ENCODE measurements at places on chromosomes 1 and 21.

GRCh38 chr1:205229916-205230700 lies 2.4 kb downstream of the TMCC2 start:
- no peak for DNase-seq

GRCh38 chr1:95699149-95699953 lies 465.3 kb downstream of the RWDD3 start:
- no peak for DNase-seq

GRCh38 chr1:34019741-34020552 lies 145.1 kb downstream of the CSMD2 start:
- no peak for DNase-seq

DNA sequence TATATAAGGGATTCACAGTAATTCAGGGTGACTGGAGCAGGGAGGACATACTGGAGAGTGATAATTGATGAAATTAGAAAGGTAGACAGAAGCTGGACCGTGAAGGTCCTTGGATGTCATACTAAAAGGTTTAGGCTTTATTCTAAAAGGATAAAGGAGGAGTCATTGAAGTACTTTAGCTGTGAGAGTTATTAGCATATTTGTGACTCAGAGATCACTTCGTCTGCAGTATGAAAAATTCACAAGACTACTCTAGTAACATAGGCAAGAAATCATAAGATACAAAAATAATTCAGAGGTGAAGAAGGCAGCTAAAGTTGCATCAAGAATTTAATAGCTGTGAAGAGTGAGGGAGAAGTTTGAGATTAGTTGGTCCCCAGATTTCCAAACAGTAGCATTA lies 26.3 kb downstream of the KCNA3 start:
- DNase-seq = no peak

GRCh38 chr1:111855260-111855659 lies 99.6 kb downstream of the DDX20 start:
- no peak for DNase-seq

DNA sequence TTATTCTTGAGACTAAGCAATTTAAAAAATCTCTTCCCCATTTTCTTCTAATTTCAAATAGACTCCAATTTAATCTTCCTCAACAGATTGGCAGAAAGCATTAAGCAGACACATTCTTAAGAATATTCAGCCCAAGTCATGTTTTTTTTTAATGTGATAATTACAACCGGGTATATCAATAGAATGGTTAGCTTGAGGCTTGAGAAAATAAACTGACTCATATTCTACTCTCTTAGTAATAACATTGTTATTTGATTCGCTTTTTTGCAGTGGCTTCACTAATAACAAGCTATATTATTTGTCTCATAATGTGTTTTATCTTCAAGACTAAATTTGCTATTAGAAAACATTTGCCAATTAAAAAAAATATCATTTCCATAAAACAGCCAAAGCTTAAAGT lies 488.6 kb upstream of the RGS18 start:
- no peak for DNase-seq

GRCh38 chr1:19481826-19482398 lies 3.4 kb downstream of the CAPZB start:
- no peak for DNase-seq

DNA sequence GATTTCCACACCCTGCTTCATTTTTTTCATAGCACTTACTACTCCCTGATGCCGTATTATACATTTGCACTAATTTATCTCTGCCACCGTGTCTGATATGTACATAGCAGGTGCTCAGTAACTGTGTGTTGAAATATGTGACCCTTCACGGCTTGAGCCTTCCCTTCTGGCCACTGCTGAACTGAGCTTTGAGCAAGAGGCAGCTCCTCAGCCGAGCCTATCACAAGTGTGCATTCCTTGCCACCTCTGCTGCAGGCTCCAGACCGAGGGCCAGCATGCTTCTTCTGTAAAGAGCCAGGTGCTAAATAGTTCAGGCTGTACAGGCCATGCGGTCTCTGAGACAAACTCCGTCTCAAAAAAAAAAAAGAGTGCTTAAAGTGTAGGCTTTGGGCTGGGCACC lies 22.6 kb downstream of the PLEKHM2 start:
- no peak for DNase-seq

GRCh38 chr1:230385158-230385450 lies 41.0 kb downstream of the PGBD5 start:
- no peak for DNase-seq

DNA sequence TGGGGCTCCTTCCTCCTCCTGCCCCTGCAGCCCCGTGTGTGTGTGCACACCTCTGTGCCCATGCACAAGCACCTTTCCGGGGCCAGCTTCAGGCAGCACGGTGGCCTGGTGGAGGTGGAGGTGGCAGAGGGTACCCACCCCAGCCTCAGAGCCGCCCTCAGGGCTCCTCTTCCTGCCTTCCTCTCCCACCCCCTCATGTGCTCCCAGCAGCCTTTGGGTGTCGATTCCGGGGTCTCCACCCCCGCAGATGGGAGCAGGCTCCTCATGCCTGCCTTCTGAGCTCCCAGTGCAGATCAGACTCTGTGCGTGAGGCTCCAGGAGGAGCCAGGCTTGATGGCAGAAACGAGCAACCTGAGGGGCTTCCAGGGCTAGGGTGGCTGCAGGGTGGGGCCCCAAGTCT lies 29.2 kb upstream of the PLCH2 start:
- no peak for DNase-seq

- DNase-seq = peak; percentile 12
These were observed 856 bp downstream of the NRDC start for GRCh38 chr1:51877434-51878307.

DNA sequence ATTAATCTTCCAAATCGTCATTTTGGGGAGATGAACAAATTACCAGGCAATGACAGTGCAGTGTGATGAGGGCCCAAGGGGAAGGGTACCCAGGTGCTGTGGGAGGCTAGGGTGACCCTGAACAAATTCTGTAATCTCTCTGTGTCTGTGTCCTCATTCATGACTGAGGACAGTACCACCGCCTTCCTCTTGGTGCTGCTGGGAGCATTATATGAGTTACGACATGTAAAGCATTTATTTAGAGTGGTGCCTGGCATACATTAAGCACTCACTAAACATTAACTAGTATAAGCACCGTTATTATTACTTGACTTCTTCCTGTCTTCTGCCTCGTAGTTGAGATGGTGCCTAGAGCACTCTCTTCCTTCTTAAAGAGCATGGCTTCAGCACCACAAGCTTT lies 468.2 kb upstream of the VAMP3 start:
- DNase-seq = no peak

- DNase-seq = no peak
These were observed 115.5 kb downstream of the KCNK2 start for GRCh38 chr1:215198021-215198420.

GRCh38 chr1:36582066-36582755 lies 99.5 kb upstream of the CSF3R start:
- no peak for DNase-seq

DNA sequence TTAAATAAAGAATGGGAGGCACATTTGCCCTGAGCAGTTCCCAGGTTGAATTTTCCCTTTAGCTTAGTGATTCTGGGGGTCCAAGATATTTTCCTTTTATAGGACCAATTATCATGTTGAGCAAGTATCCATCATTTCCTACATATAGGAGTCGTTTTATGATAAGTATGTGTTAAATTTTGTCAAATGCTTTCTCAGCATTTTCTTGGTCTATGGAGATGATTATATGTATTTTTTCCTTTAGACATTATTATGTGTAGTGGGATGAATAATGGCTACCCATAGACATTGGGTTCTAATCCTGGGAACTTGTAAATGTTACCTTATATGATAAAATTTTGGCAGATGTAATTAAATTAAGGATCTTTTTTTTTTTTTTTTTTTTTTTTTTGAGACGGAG lies 128.7 kb downstream of the LMO4 start:
- DNase-seq = no peak

DNA sequence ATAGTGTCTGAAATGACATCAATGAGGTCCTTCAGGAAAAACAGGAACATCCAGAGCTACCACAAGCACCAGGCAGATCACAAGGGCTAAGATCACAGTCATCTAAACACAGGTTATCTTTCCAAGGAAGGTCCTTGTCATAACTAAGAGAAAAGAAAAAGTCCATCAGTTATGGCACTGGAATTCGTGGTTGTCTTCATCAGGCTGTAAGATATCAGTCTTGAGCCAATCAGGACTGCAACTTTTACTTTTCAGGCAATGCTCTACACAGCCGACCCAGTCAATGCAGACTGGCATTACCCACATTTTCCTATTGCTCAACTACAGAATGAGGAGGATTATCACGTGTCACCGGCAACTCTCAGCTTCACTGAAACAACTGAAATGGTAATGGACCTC lies 26.4 kb downstream of the SORT1 start:
- peak; percentile 48 for DNase-seq

DNA sequence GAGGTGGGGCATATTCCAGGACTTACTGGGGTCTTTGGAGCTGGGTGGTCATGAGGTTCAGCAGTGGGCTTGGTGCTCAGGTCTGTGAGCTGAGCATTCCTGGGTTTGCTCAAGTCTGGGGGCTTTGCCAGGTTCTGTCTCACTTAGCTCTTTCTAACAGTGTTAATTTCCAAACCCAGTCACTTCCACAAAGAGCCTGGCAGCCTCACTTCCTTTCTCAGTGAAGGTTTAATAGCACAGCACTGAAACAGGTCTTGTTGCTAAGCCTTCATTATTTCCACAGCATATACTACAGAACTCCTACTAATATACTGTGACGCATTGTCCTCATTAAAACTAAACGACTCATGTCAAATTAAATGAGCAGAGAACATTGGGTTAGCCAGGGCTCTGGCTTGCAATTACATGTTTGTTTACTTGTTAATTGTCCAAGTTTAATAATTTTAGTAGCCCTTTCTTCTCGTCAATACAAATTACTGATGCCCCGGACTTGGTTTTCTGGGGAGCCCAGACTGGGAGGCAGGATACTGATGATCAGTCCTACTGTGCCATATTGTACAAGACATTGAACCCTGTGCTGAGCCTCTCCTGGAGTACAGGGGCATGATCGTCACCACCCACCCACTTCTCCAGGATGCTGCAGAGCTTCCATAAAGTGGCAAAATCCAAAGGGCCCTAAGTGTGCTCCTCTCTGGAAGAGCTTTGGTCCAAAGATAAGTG lies 170.7 kb downstream of the IER5 start:
- DNase-seq = no peak

GRCh38 chr1:1439546-1440261 lies 4.2 kb downstream of the VWA1 start:
- no peak for DNase-seq

DNA sequence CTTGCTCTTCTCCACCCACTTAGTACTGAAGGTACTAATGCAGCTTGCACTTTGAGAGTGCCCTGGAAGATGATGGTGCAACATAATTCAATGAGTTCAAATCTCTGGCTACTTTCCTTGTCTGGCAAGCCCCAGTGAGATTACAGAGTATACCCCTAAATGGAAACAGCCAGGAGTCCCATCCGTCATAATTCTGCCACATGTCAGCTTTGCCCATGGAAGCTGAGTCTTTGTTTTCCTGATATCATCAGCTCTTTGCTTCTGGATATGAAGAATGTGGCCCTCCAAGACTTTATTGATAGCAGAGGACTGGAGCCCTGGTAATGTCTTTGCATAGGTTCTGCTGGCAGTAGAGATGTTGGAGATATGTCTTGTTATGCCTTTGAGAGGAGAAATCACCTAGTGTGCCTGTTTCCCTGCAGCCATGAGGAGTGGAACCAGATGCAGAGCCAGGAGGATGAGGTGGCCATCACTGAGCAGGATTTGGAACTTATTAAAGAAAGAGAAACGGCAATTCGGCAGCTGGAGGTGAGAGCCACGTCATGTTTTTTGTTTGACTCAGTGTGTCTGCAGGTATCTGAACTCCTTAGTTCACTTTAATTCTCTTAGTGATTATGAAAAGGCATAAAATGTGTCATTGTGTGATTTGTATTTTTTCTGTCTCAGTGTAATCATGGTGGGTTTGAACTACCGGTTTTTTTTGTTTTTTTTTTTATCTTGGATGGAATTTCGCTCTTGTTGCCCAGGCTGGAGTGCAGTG lies 18.7 kb upstream of the PPP1R8 start:
- DNase-seq = no peak

DNA sequence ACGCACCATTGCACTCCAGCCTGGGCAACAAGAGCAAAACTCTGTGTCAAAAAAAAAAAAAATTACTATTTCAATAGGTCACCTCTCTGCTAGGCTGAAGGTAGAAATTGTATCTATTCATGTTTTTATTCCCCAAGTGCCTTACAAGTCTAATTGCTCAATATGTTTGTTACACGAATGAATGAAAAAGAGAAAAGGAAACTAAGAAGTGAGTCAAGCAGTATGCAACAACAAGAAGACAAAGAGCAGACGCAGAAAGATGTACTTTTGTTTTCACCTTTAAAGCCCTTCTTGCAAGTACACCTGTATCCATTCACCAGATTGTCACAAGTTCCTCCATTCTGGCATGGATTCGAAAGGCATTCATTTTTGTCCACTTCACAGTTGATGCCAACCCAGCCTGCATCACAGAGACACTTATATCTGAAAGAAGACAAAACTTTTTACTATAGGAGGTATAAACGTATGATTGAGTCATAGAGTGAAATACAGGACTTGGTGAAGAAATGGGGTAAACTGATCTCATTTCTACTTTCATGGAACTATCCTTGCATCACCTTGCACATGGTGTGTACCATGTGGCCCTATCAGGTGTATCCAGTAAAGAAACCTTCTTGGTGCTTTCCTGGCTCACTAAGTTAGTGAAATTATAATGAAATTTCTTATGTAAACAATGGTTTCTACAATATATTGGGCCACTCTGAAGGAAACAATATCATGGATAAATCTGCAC lies 57.1 kb upstream of the ADAM30 start:
- DNase-seq = no peak

DNA sequence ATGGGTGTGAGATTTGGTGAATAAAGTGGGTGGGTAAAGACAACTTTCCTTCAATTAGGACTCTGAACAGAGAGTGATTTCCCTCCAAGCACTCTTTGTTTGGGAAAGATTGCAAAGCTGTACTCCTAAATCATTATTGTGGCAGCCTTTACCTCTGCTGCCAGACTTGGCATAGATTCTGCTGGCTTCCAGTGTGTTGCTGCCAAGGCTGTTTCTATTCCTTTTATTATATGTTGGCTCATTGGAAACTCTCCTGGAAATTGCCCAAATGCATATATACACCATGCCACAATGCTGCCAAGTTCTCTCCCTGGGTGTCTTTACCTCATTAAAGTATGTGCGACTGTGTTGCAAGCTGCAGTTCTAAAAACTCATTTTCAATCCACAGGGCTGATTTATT lies 668.0 kb downstream of the MRPL39 start:
- DNase-seq = no peak

GRCh38 chr1:245007852-245008251 lies 143.5 kb upstream of the HNRNPU start:
- no peak for DNase-seq
